ENCODE measurements at places on chromosomes 7 and 10.

- DNase-seq = no peak
These were observed 40.8 kb upstream of the WIPF3 start for GRCh38 chr7:29765490-29765889.

GRCh38 chr7:50662041-50662694, 97.0 kb upstream of the DDC start:
- no peak for DNase-seq

DNA sequence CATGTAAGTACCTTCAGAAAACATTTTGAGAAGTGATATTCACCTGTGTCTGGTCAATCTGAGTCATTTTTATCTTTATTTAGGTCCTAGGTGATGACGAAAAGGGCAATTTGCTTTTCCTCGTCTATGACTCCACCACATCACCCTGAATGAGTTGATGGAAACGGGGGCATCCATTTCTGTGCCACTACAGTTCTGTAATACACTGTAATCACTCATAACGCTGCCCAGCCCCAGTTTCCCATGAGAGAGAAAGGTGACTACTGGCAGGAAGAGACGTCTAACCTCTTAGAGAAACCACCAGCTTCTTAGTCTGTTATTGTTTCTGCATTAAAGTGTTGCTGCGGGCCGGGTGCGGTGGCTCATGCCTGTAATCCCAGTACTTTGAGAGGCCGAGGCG, 205.3 kb upstream of the MKLN1 start:
- DNase-seq = no peak

DNA sequence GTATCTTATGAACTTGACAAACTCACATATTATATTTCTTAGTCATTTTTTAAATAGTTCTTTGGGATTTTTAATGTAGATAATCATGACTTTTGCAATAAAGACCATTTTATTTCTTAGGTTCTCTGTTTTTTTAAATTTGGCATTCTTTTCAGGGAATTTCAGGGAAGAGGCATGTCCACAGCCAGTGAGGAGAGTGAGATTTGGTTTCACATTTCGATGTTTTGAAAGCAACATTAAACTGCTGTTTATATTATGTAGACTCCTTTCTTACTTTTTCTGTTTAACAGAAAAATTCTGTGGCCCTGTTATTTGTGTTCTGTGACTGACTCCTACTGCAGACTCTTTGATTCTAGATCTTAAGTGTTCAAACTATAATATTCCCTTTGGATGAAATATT, 153.7 kb downstream of the FAM107B start:
- no peak for DNase-seq

- no peak for DNase-seq
These were observed 22.5 kb downstream of the CAV1 start for GRCh38 chr7:116547347-116547746.

All from fibroblast of the conjunctiva (primary cell).